ENCODE measurements at places on chromosomes 2 and 18.
A peak's percentile ranks its signal among the peaks of the same experiment; 100 is the strongest.

DNA sequence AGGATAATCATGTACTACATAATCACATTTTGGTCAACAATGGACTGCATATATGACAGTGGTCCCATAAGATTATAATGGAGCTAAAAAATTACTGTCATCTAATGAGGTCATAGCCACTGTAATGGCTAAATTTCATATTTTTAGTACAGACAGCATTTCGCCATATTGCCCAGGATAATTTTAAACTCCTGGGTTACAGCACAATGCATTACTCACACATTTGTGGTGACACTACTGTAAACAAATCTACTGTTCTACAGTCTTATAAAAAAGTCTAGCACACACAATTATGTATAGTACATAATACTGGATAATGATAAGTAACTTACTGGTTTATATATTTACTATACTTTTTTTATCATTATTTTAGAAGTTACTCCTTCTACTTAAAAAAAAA, 12.8 kb downstream of the EIF2AK2 start:
- no peak for DNase-seq

- no peak for DNase-seq
Measured at GRCh38 chr2:200021449-200022114, 66.2 kb downstream of the MAIP1 start.

- DNase-seq: no peak
Measured at GRCh38 chr2:237181844-237182243, 96.2 kb downstream of the COPS8 start.

DNA sequence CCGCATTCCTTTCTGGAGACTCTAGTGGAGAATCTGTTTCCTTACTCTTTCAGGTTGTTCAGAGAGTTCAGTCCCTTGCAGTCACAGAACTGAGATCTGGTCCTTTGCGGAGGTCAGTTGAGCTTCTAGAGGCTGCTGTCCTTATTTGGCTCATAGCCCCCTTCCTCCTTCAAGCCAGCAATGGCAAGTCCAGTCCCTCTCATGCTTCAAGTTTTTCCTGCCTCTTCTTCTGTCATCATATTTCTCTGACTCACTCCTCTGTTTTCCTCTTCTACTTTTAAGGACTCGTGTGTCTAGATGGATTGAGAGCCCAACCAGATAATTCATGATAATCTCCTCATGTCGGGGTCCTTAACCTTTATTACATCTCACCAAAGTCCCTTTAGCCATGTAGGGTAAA, 173.5 kb upstream of the FOSL2 start:
- DNase-seq: no peak

- DNase-seq: no peak
Measured at GRCh38 chr2:38690499-38691420, 24.8 kb downstream of the GALM start.

GRCh38 chr2:169012812-169013627, 18.1 kb downstream of the ABCB11 start:
- peak; percentile 22 for DNase-seq

DNA sequence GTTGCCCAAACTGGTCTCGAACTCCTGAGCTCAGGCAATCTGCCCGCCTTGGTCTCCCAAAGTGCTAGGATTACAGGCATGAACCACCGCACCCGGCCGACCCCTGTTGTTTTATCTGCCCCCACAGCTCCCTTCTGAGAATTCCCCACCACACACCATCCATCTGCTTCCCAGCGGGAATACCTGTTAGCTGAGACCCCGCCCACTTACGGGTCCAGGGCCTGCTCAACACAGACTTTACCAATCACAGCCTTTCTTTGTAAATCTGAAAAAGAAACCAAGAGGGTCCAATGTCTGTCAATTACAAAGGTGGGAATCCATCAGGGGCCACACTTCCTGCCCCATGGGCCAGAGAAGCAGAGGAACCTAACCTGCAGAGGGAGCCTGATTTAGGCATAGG, 14.2 kb upstream of the CABLES1 start:
- DNase-seq: no peak

DNA sequence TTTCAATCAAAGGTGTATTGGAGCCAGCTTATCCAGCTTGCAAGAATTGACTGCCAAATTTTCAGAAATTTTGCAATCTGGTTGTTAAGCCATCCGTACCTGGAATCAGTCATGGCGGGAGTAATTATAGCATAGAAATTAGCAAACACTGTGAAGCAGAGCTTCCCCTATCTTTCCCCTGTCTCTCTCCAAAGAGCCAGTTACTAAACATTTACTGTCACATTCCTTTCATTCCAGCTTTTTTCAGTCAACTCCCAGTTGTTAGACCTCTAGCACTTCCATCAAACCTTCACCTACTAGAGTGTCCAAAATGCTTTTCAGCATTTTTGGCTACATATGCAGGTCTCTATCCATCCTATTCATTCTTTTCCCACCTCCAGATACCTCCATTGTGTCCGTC, 137.4 kb downstream of the MC4R start:
- no peak for DNase-seq

- DNase-seq: no peak
Measured at GRCh38 chr2:173149491-173149890, 73.8 kb downstream of the MAP3K20 start.

DNA sequence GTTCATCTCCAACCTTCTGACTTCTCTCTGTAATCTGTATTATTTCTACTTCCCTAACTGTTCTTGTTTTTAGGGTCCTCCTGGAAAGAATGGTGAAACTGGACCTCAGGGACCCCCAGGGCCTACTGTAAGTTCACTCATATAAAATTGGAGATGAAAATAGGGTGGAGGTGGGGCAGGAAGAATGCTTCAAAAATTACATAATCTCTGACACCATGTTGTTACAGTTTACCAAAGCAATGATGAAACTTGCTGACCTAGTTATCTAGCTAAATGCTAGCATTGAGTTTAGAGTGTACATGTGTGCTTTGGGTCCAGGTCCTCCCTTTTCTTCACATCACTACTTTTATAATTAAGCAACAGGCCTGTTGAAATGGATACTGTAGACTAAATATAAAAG, 23.1 kb downstream of the COL3A1 start:
- DNase-seq: peak; percentile 80

- DNase-seq: no peak
Measured at GRCh38 chr2:180240774-180241173, 233.7 kb upstream of the CWC22 start.

GRCh38 chr2:196590286-196590685, 49.2 kb upstream of the CCDC150 start:
- DNase-seq: no peak

GRCh38 chr2:66700677-66701066, 265.7 kb downstream of the MEIS1 start:
- DNase-seq: peak; percentile 22

DNA sequence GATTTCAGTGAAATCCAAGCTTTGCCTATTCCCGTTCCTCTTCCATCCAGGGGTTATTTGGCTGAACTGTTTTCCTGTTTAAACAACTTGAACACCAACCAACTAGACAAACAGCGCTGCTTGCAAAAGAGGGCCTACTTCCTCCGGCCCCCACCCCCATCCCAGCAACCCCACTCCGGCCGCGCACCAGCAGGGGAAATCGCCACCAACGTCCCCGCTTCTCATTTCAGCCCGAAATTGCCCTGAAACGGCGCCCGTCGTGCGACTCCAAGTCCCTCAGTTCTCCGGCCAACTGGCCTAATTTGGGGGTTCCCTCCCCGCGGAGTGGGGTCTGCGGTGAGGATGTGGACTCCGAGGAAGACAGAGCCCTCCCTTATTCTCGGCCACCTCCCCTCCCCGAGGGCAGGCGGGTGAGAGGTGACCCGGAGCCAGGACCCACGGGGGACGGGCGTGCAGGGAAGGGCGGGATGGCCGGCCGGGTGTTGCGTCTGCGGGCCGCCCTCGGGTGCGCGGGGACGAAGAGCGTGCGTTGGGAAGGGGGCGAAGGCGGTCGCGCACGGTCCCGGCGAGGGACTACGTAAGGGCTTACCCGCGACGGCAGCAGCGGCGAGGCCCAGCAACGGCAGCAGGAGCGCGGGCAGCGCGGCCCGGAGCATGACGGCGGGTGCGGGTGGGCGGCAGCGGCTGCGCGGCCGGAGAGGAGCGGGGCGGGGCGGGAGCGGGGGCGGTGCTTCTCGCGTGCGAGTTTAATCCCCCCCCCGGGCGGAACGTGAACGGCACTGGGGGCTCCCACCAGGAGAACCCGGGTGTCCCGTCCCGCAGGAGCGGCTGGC, at the start of gene CD302:
Gene CD302, minus strand, starts transcription at position 666 of the 833 bp plus-strand sequence. Its CDS starts 10 bp downstream, at position 656.
- DNase-seq: peak; percentile 83

GRCh38 chr2:159106109-159106508, 137.7 kb downstream of the TANC1 start:
- DNase-seq: no peak

DNA sequence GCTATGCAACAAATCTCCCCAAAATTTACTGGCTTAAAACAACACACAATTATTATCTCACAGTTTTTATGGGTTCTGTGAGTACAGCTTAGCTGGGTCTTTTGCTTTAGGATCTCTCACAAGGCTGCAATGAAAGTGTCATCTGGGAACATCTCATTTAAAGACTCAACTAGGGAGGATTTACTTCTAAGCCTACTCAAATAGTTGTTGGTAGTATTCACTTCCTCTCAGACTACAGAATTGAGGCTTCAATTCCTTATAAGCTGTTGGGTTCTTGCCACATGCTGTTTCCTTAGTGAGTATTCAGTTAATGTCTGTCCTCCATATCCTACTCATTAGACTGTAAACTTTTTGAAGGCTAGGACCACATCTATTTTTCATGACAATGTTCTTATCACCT, 72.3 kb downstream of the MDH1 start:
- no peak for DNase-seq

DNA sequence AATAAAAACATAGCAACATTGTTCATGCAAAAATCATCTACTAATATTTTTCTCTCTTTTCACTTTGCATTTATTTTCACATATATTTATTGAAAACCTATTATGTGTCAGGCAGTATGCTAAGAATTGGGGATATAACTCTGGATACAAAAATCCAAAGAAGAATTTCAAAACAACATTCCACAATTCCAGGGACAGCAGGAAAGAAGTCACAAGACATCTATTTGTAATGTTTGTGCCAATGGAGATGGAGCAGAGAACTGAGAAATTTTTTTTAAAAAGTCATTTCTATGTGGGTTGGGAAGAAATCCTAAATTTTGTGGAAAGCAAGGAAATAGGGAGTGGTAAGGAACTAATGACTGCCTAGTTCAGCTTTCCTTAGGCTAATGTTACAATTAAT, 128.6 kb upstream of the TLK1 start:
- DNase-seq: peak; percentile 56

DNA sequence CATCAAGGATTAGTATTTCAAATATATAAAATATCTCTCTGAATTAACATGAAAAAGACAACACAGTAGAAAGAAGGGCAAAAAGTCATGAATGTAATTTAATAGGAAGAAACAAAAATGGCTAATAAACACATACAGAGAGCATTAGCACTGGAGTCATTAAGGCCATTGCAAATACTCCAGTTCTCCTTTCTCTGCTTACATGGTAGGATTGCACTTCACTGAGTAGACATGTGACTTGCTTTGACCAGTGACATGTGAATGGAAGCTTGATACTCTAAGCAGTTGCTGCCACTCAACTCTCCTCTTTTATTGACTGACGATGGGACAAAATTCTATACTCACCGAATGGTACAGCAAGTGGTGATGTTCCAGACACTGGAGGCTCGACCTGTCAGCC, 153.9 kb upstream of the LGALSL start:
- no peak for DNase-seq

DNA sequence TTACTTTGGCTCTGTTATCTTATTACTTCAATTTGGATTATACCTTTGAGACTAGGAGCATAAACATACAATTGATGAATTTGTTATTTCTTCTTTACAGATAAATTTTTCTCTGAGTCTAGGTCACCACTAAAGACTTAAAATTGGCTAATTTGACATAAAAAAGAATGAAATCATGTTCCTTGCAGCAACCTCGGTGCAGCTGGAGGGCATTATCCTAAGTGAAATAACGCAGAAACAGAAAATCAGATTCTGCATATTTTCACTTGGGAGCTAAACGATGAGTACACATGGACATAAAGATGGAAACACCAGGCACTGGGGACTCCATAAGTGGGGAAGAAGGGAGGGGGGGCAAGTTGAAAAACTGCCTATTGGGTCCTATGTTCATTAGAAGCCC, 172.8 kb upstream of the SESTD1 start:
- DNase-seq: no peak

DNA sequence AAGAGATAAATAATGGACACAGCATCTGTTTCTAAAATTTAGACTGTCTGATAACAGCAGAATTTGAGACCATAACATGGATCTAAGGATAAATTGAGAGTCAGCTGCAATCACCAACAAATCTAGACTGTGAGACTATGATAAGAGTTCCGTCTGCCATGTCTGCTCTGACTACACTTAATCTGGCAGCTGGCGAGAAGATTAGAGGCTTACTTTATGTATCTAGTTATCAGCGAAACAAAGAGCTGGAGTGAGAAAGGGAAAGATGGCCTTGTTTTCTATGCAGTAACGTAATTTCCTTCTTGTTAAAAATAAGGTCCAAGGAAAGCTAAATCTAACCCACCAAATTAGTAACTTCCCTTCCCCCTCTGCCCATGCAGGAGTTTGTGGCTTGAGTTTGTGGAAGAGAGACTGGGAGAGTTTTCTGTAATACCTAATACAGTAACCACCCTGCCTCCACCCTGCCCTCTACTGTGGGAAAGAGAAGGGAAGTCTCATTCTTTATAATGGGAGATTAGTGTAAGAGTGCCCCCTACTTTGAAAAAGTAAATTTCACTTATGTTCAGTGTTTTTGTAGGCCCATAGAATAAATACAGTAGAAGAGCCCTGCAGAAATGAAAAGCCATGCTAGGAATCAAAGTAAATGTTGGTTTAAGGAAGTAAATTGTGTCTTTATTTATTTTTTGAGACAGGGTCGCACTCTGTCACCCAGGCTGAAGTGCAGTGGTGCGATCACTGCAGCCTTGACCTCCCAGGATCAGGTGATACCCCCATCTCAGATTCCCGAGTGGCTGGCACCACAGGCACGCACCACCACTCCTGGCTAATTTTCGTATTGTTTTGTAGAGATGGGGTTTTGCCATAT, 27.5 kb downstream of the EML4 start:
- DNase-seq: peak; percentile 62

DNA sequence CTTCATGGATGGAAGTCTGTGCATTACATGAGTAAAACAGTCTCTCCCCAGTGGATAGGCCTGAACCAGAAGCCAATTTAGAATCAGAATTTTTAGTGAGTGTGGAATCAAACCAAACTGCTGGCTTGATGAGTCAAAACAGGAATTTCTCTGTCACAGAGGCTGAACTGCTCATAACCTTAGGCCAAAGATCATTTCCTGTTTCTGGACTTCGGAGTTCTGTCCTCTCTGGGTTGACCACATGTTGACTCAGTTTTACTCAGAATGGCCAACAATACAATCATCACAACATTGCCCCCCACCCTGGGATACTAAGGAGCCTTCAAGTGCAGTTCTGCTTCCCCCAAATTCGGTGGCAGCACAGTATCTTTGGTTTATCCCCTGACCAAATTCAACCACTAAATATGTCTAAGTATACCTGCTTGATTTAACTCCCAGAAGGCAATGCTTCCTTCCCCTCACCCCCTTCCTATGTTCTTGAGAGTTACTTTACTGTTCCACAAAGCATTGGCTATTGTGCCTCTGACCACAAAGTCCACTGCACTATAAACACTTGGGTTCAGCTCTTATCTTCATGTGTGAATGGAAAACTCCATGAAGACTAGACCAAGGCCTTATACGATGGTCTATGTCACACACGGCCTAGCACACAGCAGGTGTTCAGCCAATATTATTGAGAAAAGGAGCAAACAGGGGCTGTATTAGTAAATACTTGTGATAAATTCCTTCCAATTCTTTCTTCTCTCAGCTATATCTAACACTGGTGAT, 67.8 kb downstream of the NXPH2 start:
- no peak for DNase-seq

- no peak for DNase-seq
Measured at GRCh38 chr18:35571138-35571537, 10.4 kb upstream of the GALNT1 start.

GRCh38 chr2:158932131-158932645, 36.3 kb upstream of the TANC1 start:
- peak; percentile 30 for DNase-seq

All from muscle of leg (tissue), 16 donors.